ENCODE measurements at places on chromosomes 5 and 9.

- no peak for DNase-seq
Observed at GRCh38 chr5:68415177-68416085, 199.9 kb downstream of the PIK3R1 start.

GRCh38 chr5:3019045-3019444 is 267.6 kb upstream of the IRX2 start:
- no peak for DNase-seq

GRCh38 chr9:29439961-29440360 is 1866.7 kb upstream of the C9orf72 start:
- DNase-seq = no peak

DNA sequence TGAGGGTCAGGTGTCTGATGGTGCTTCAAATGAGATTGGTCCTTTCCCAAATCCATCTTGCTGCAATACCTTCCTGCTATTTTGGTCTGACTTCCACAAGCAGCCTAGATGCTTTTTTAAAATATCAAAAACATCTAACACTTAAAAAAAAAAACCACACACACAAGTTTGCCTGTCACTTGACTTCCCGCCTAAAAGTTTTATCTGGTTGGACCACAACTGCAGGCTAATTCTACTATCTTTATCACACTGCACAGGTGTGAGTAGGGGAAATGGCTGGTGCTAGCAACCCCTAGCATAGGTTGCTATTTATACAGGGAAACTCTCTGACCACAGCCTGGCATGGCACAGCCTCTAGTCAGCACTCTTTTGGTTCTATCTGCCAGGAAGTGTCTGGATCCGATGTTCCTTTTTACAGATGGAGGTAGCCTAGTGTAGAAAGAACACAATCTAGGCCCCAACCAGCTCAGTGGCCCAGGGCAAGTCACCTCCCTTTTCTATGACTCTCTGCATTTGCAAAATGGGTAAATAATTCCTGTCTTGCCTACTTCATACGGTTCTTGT is at the start of gene HEMGN:
Gene HEMGN (minus strand): TSS at position 92 of the 564 bp plus-strand sequence. CDS start 36 bp downstream, at position 56.
- no peak for DNase-seq

DNA sequence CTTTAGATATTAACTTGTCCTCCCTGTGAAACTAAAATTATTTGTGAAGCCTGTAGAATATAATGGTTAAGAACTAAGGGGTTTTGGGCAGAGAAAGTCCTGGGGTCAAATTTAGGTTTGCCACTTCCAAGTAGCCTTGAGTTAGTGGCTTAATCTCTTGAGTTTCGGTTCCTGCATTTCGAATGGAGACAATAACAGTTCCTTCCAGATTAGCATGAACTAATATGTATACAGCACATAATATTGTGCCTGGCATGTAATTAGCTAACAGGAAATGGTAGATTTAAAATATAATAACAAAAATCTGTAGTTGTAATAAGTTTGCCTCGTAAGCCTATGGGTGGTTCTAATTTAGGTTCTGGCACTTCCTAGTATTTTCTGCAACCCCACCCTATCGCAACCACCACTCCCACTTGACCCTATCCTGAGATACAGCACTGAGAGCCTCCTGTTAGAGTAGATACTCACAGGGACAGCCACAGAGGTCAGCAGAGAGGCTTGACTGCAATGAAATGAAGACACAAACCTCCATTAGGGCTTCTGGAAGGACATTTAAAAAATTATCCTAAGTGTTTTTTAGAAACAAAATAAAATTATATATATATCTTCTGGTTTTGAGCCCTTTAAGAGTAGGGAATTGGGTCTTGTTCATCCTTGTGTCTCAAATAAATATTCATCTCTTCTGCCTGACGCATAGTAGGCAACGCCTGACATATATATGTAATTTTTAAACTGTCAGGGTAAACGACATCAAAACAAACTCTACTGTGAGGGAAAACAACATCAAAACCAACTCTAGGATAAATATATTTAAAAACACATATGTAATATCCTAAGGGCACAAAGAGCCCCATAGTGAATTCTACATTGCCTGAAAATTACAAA is 8.5 kb downstream of the SPINK9 start:
- DNase-seq = no peak

GRCh38 chr5:151317871-151318270 is 14.3 kb upstream of the SLC36A3 start:
- DNase-seq = no peak

GRCh38 chr5:135007749-135008363 is 26.2 kb downstream of the PITX1 start:
- no peak for DNase-seq
